ENCODE measurements at places on chromosomes 3 and 15.

DNA sequence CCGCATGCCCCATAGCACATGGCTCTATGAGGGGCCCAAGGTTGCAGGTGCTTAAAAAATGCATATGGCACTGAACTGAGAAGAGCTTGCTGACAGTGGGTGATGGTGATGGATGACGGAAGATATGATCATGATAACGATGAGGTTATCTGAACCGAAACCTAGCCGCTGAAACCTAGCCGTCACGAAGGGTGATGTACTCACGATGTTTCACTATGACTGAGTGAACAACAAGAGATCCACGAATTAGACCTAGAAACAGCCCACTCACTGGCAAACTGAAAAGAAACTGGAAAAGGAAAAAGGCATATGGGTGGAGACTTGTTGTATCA lies 57.6 kb upstream of the BCL6 start:
- DNase-seq = no peak

DNA sequence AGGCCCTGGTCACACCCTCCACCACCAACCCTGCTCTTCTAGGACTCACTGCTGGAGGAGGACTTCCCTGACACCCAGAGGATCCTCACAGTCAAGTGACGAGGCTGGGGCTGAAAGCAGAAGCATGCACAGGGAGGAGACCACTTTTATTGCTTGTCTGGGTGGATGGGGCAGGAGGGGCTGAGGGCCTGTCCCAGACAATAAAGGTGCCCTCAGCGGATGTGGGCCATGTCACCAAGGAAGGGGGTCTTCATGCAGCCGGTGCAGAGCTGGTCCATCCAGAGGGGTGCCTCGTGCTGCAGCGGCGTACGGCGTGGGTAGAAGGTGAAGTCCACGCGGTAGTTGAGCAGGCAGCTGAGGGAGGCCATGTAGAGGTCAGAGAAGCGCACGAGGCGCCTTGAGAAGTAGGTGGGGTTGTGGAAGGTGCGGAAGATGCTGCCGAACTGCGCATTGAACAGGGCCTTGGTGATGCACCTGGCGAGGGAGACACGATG lies 9.4 kb downstream of the NT5DC2 start:
- DNase-seq = no peak

- DNase-seq = no peak
Observed at GRCh38 chr3:3726549-3726948, 72.7 kb upstream of the LRRN1 start.

- DNase-seq = no peak
Observed at GRCh38 chr3:62052331-62052730, 321.0 kb downstream of the FEZF2 start.

DNA sequence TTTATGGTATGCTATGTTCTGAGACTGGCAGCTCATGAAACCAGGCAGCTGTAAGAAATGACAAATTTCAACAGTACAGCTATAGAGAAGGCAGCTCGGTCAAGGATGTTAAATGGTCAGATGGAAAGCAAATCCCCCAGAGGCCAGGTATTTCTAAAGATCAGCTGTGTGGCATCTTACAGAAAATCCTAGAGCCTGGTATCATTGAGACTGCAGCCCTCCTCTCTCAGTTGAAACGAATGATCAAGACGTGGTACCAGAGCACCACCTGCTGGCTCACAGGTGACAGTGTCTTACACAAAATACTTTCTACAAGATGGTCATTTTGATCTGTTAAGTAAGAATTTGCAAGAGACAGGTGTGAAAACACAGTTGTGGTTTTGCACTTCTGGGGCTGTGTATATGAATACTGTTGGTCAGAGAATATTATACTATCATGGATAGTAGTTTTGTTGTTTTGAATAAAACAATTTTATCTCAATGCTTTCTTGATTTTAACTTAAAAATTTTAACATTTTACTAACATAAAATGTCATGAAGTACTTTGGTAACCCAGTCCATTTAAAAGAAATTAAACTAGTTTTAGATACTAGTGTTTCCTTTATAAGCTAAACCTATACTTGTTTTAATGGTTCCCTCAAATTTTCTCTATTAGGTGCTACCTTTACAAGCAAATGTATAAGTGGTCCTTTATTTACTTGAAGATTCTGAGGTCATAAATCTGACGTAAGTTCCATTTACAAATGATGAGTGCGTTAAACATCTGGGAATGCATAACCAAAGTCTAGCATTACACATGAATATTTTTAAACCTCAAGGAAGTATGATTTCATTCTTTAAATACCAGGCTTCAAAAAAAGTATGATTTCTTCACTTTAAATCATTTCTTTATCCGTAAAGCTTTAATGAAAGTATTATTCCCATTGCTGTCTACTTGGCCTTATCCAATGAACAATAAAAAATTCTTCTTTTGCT lies 121.8 kb downstream of the PDZRN3 start:
- DNase-seq = peak; percentile 93

GRCh38 chr3:46578973-46579755 lies 13.1 kb upstream of the LRRC2 start:
- DNase-seq = peak; percentile 9

DNA sequence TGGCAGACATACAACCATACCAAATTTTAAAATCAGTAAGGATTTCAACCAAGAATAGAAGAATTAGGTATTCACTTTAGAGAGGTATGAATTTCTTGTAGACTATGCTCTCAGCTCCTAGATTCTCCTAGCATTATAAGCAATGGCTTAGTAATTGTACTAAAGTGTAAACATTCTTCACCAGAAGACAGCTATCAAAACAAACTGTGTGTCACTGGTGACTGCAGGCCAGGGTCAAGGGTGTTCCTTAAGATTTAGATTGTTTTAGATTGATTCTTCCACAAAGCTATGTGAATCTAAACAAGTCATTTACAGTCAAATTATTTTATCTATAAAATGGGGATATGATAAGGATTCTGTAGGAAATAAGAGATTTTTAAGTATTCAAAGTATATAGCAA lies 23.1 kb upstream of the GP5 start:
- peak; percentile 46 for DNase-seq

DNA sequence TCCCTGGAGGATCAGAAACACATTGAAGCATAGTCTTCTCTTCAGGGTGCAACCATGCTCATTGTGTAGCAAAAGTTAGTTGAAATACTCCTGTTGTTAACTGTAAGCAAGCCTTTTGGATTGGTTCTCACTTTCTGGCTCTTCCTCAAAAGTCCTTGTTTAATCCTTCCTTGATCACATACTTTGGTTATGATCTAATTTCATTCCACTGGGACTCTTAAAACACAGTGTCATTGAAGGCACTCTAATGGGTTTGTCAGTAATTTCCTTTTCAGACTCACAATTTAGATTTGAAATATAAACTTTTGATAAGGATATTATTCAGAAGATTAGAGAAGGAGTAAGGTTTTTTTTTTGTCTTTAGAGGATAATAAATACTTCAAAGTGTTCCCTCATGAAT lies 451.7 kb upstream of the SGO1 start:
- no peak for DNase-seq

DNA sequence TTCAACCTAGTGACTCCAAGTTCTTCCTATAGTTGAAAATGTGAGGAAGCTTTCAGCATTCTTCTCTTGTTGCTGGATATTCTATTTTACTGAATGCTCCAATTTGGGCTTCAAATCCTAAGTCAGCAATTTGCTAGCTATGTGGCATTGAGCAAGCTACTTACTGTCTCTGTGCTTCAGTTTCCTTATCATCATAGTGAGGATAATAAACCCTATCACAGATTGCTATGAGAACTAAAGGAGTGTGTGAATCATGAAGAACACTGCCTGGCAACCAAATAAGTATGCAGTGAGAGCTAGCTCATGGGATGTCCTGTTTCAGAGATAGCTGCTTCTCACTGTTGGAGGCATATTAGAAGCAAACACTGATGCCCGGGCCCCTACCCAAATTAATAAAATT lies 163.8 kb upstream of the CDIN1 start:
- peak; percentile 83 for DNase-seq

- DNase-seq = peak; percentile 71
Observed at GRCh38 chr3:52742418-52743041, 28.2 kb downstream of the NEK4 start.

GRCh38 chr3:13475871-13476590 lies 4.1 kb upstream of the HDAC11 start:
- DNase-seq = no peak

- no peak for DNase-seq
Observed at GRCh38 chr15:88083811-88084760, 172.5 kb downstream of the NTRK3 start.

Measured in choroid plexus epithelial cell (primary cell).